ENCODE measurements at places on chromosomes 7 and 10. TPM values are rescaled to one million over a fixed set of nuclear protein-coding genes. Genes with fewer than 3 reads are reported as not detected.
A peak's percentile ranks its signal among the peaks of the same experiment; 100 is the strongest.

- no peak for DNase-seq
Observed at GRCh38 chr10:79003183-79004100, 65.3 kb upstream of the ZMIZ1 start.

- no peak for DNase-seq
Observed at GRCh38 chr7:770741-771166, 43.7 kb upstream of the PRKAR1B start.

- DNase-seq, result peak; percentile 59
Observed at GRCh38 chr10:132308587-132309470, 1.1 kb upstream of the STK32C start.

DNA sequence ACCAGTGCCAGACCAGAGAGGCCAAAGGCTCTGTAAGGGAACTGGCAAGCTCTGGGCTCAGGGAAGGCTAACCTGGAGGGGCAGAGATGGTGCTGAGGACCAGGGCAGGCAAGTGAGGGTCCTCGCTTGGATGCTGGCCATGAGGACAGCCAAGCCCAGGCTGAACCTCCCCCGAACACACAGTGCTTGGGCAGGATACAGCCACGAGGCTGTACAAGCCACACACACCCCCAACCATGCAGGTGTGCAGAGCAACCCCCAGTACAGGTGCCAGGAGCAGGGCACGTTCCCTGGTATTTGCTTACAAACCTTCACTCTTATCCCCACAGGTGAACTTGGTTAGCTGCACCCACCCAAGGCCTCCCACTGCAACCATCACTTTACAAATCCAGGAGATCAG is 185.7 kb downstream of the GRID1 start:
- no peak for DNase-seq

Gene ZPBP
- total RNA-seq, result not detected

Gene ZNF239
- 2.1 TPM for total RNA-seq

DNA sequence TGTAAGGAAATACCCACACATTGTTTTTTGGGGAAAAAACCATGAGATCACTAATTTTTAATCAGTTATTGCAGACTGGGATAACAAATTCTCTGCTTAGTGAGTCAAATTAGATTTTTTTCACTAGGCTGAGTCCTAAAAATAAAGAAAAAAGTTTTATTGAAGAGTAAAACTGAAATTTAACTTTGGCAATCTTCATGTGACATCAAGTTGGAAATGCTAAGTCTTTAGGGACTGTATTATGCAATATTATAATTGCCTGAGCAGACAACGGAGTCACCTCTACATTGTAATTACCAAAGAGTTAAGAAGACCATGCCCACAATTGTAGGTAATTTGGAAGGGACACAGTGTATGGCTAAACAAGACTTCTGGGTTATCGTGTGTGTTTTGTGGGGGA is 2.2 kb upstream of the CLEC5A start:
- no peak for DNase-seq

DNA sequence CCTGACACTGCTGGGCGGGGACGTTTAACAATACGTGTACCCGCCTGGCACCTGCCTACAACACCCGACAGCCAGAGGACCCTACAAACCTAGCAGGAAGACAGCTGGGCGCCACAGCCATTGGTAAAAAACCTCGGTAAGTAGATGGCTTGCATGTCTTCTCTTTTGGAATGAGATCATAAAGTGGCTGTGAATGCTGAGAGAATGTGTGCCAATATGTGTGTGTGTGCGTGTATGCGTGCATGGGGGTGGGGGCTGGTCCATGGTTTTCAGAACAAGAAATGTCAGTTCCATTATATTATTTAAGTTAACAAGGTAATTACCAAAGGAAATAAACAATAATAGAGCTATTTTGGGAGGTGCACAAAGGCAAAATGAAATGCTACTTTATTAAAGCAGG is 39.2 kb downstream of the PAPOLB start:
- DNase-seq, result no peak

Gene NPTX2
- 0.62 TPM for total RNA-seq

Gene TMEM225B
- 0.30 TPM for total RNA-seq

DNA sequence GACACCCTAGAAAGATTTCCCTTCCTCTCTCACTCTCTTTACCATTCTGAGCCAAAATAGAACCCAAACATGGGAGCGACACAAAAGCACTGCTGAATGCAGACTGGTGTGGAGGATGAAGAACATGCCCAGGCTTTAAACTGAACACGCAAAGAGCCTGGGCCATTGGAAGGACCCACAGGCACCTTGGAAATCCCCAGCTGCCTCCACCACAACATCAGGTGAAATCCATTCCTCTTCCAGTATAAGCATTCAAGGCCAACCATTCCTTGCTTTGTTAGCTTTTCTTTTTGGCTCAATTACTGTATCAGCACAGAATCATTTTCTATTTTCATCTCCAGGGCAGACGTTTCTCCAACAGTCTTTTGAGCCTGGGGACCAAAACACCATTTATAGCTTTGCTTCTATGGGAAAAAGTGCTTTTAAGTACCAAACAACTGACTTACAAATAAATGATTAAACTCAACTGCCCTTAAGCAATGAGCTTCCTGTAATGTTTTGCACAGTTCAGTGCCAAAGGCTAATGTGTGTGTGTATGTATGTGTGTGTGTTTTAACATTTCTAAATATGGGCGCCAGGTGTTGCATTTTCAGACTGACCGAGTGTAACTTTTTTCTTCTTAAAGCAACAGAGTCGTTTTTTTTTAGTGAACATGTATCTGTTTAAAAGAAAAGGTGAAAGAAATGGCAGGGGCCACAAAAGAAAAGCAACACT is 16.2 kb upstream of the BLNK start:
- no peak for DNase-seq

DNA sequence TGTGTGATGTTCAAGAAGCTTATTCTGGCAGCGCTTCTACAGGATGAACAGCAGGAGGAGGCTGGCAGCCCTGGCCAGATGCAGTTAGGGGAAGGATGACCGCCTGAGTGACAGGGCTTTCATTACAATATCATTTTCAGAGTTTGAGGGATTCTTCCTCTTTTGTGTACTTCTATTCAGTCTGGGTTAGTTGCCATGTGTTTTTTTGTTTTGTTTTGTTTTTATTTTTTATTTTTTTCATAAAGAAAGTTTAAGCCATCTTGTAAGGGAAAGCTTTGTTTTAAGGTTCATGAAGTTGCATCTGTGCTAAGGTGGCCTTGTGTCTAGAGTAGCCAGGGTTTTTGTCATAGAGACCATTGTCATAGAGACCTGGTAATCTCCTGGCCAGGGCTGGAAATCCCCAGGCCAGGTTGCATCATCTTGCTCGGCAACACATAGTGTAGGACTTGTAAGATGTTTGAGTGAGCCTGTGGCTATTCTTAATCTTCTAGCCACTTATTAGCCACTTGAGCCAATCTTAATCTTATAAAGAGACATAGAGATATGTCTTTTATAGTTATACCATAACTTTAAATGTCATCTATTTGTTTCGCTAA is 230.5 kb upstream of the TMEM229A start:
- no peak for DNase-seq

Gene CASTOR2
- 9.0 TPM for total RNA-seq

DNA sequence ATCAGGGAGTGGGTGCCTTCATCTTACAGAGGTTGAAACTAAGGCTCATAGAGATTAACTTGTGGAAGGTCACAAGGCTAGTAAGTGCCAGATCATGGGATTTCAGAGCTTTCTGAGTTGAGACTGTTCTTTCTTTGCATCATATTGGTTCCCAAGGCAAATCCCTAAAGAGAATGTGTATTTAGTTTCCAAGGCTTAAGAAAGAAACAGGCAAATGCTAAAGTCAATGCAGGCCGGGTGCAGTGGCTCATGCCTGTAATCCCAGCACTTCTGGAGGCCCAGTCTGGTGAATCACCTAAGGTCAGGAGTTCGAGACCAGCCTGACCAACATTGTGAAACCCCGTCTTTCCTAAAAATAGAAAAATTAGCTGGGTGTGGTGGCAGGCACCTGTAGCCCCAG is 19.8 kb downstream of the CDK1 start:
- no peak for DNase-seq

Gene UTF1
- total RNA-seq, result not detected

- no peak for DNase-seq
Observed at GRCh38 chr7:18647582-18647981, 152.0 kb downstream of the HDAC9 start.

DNA sequence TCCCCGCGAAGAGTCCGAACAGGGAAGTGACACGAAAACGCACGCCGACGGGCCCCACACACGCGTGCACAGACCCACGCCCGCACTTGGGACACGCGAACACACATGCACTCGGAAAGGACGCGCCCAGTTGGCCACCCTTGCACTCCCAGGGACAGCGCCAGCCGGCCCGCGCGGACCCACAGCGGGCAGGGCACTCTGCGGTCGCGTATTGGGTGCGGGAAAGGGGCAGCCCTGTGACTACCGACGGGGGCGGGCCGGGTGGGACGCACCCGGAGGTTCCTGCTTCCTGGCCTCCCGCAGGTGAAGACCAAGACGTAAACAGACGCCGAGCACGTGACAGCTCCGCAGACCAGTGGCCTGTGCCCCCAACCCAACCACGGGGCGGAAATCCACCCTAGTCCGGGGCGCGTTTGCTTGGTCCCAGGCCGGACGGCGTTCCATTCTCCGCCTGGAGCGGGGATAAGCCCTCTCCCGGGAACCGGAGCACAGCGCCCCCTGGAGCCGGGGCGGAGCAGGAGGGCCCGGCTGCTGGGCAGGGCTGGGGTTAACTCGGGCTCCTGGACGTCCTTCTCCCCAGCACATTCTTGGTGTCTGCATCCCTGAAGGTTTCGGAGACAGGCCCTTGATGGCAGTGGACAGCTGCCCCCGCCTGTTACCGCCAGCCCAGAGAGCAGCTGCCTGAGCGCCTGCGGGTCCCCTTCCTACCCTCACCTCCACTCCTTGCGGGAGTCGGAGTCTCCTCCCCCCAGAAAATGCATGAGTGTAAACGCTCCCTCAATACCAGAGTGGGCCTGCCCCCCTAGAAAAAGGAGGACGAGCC is 2.0 kb upstream of the LZTS2 start:
- DNase-seq, result peak; percentile 88

- DNase-seq, result no peak
Observed at GRCh38 chr10:44774676-44775401, 136.3 kb upstream of the TMEM72 start.

- DNase-seq, result no peak
Observed at GRCh38 chr7:151740081-151740851, 136.6 kb downstream of the PRKAG2 start.

Gene TMEM140
- total RNA-seq, result 39.3 TPM

Gene RP9
- 11.6 TPM for total RNA-seq

DNA sequence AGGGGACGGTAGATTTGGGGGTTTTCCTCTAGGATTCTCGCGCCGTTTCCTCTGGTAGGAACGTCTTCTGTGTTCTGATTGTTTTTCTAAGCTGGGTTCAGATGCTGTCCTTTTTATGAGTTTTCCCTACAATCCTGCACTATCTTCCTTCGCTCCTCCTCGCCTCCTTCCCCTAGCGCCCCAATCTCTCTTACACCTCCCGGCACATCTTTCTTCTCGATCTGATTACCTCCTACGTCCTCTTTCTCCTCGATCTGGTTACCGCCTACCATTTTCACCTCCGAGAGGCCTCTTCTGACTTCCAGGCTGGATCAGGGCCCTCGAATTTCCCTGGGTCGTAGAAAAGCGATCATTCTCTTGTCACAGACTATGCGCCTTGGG is 413 bp downstream of the BUD31 start:
- no peak for DNase-seq

Gene SPDYE9
- total RNA-seq, result not detected

DNA sequence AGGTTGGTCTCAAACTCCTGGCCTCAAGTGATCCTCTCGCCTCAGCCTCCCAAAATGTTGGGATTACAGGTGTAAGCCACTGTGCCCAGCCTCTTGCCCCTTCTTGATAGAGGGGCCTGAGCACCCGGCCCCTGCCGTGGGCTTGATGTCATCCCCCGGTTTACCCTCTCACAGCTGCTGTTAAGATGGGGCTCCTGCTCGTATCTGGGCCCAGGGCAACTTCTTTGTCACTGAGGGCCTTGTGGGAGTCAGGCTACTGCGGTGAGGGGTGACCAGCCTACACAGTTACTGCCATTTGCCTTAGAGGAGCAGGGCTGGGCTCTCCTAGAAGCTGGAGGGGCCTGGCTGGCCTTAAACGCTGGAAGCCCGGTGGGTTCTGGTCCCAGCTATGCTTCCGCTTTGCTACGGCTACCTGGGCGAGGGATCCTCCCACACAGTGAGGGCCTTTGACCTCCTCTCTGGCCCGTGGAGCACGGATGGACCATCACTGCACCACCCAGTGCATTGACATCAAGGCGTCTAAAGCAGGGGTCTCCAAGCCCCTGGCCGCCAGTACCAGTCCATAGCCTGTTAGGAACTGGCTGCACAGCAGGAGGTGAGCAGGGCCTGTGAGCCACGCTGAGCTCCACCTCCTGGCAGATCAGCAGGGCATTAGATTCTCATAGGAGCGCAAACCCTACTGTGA is 1.1 kb upstream of the TMEM130 start:
- peak; percentile 41 for DNase-seq

Gene PPP1R17
- total RNA-seq, result not detected

DNA sequence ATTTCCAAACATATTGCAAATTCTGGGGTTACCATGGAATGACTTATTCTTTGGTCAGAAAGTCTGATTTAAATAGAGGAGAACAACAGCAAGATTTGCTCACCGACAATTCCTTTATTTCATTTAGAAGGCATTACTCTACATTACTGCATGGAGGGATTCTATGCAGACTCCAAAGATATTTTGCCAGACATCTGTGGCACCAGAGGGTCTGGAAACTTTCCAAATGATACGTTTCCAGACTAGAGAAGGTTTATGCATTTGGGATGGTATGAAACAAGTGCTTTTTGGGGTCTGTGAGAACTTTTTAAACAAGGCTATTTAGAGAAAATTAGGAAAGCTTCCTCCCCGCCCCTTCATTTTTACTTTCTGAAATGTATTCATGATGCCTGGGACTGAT is 125.3 kb downstream of the SAMD9 start:
- DNase-seq, result no peak

- no peak for DNase-seq
Observed at GRCh38 chr10:17101257-17101909, 28.2 kb downstream of the CUBN start.

DNA sequence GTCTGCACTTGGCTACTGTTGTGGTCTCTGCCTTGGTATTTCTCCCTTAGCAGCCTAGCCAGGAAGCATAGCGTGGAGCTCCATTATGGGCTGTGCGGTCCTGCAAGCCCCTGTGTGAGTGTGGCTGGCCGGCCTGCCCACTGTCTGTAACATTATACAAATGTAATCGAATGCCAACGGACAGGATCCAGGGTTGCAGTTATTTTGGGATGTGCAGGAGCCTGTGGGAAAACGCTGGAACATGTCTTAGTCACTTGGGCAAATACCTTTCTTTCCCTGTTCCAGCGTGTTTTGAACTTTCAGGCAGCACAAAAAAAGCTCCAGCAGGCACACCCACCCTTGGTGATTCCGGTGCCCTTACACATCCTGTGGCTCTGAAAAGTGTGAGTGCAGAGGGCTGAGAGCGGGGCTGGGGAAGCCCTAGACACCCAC is 29.5 kb downstream of the BAG3 start:
- DNase-seq, result no peak

DNA sequence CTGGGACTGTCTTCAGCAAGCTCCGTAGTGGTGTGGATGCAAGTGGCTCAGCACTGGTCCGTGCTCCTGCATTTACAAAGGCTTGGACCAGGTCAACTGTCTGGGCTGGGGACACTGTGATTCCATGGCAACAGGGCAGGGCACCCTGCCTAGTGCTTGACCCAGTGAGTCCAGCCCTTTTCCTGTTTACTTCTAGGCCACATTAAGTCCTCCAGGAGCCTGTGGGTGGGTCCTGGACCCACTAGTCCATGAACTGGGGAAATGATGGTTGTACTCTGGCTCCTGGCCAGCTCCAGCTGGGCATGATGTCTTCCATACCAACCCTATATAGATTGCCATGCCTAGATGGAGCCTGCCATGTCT is 152.0 kb downstream of the RPS24 start:
- DNase-seq, result no peak

Gene AZGP1
- total RNA-seq, result 31.8 TPM

Gene TMEM176B
- 69.4 TPM for total RNA-seq

- no peak for DNase-seq
Observed at GRCh38 chr10:62034096-62034640, 132.7 kb downstream of the ARID5B start.
